ENCODE measurements at places on chromosomes 6 and 20. TPM values are rescaled to one million over a fixed set of nuclear protein-coding genes. Genes with fewer than 3 reads are reported as not detected.
A peak's percentile ranks its signal among the peaks of the same experiment; 100 is the strongest.

SGK2 gene
- total RNA-seq: 133 TPM

STX11 gene
- 11.6 TPM for total RNA-seq

PREX1 gene
- 150 TPM for total RNA-seq

DPPA5 gene
- not detected for total RNA-seq

HLA-DQA1 gene
- total RNA-seq: 36.3 TPM

CASS4 gene
- 0.70 TPM for total RNA-seq

BNIP5 gene
- 26.3 TPM for total RNA-seq

- no peak for DNase-seq
Observed at GRCh38 chr20:10763112-10763511, 89.3 kb upstream of the JAG1 start.

DNA sequence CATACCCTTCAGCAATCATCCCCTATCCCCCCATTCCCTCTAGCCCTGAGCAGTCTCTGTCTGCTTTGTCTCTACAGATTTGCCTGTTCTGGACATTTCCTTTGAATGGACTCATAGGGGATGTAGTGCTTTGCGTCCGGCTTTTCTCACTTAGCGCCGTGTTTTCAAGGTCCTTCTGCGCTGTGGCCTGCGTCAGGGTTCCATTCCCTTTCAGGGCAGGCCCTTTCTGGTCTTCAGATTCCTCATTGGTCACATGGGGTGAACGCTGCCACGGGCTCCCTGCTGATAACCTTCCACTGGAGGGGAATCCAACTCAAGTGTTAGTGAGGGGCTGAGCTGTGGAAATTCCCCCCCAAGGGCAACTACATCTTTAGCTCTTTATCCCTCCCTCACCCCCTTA is 36.4 kb upstream of the APCDD1L start:
- no peak for DNase-seq

DNA sequence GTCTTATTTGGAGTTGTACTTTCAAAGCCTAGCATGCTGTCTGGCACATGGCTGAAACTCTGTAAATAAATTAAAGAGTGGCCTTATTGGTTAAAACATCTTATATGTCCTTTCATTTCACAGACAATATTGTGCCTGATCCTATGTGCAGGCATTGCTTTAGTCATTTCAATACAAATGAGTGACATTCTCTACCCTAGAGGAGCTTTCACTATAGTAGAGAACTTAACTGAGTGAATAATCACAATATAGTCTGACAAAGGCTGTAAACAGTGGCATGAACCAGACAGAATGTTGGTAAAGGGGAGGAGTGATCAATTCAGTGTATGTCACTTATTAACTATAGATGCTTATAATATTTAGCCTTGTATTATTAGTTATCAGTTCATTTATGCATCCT is 481.8 kb downstream of the TFAP2B start:
- DNase-seq: no peak

- no peak for DNase-seq
Observed at GRCh38 chr20:1722513-1723050, 65.0 kb upstream of the SIRPG start.

DNA sequence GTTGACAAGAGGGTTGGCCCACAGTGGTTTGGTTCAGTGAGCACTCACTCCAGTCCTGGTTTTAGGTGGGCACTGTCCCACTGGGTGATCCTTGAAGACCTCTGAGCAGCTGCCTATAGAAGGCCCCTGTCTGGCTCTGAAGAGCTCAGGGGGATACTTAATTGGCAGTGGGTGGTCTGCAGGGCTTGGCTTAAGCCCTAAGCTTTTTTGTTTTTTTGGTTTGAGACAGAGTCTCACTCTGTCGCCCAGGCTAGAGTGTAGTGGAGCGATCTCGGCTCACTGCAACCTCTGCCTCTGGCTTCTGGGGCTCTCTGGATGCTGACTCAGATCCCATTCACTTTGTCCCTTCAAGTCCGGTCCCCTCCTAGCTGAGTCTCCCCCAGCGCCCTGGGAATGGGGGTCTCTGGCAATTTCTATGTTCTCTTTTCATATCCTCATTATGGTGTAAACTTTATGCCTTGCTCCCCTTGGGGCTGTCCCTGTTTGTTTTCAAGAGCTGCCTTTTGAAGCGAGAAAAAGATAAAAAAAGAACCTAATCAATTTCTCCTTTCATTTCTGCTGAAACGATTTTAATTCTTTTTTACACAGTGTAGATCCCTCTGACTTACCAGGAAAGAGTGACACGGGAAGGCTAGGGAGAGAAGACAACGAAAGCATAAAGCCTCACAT is 12.2 kb upstream of the KCNG1 start:
- no peak for DNase-seq

- no peak for DNase-seq
Observed at GRCh38 chr6:132259070-132259469, 142.2 kb downstream of the MOXD1 start.

- DNase-seq: no peak
Observed at GRCh38 chr6:122408702-122409458, 9.4 kb downstream of the HSF2 start.

DNA sequence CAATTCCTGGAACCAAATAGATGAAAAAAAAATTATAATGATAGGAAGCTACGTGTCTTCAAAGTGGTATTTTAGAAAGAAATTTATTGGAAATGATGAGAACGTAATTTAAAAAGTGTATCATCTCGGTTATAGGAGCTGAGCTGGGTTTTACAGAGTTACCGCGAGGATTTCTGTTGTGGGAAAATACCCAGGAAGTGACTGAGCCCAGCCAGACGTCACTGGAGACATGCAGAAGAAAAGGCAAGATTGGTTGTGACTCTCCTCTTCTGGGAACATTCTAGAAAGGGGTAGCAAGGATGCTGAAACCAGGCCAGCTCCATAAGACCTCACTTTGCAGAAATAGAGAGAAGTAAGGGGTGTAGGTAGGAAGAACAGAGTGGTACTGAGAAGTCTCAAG is 95.9 kb upstream of the ADGRF1 start:
- no peak for DNase-seq

GRCh38 chr6:152734630-152735029 is 16.0 kb upstream of the VIP start:
- no peak for DNase-seq

GRCh38 chr6:3808759-3809514 is 40.2 kb upstream of the FAM50B start:
- DNase-seq: no peak

DNA sequence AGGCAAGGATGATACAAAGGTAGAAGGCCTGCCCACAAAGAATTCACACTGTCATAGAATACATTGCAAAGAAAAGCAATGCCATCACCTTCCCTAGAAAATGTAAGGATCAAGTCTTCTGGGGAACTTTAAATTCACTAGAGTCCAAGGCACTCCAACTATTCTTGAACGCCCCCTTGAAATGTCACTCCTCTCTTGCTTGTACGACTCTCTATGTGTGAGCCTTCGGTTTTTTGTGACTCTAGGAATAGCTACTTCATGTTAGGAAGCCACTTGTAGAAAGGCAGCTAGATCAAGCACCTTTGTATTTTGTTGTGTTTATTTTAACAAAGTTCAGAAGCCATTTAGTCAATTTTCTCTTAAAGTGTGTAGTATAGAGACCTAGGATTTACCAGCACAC is 159.2 kb upstream of the ARID1B start:
- DNase-seq: no peak

- no peak for DNase-seq
Observed at GRCh38 chr6:75317503-75318206, 33.1 kb upstream of the TMEM30A start.

DNA sequence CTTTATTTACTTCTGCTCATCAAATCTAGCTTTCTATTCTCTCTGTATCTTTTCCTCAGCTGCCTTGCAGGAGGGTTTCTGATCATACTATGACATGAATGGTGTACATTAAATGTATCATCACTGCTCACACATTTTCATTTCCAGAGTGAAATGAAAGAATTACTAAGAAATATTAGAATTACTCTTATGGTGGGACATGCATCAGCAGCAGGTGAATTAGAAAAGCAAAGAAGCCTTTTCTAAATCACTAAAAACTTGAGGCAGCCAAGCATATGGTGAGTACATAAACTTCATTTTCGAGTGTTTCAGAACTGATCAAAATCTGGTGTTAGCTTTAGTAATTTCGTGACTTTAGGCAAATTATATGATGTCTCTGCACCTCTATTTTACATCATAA is 23.6 kb downstream of the IL17A start:
- no peak for DNase-seq

GRCh38 chr20:62087227-62087626 is 21.5 kb upstream of the TAF4 start:
- no peak for DNase-seq

- DNase-seq: no peak
Observed at GRCh38 chr6:84687431-84687830, 77.0 kb downstream of the TBX18 start.

- DNase-seq: peak; percentile 11
Observed at GRCh38 chr20:36925234-36925633, 26.3 kb downstream of the SAMHD1 start.

DNA sequence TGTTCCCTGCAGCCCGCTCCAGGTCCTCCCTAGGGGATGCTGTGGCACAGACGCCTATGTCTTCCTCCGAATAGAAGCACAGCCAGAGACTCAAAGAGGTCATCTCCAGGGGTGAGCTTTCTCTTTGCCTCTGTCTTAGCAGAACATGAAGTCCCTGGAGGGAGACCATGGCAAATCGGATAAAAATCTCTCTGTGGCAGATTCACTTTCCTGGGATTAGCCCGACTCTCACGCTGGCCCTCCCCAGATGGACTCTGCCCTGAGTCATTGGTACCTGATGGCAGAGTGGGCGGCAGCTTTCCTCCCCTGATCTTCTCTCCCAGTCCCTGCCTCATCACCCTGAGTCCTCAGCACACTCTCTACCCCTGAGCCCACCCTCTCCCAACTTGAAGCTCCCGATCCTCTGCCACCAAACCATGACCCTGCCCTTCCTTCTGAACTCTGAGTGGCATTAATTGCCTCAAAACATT is 58.0 kb upstream of the CCDC167 start:
- DNase-seq: no peak

GRCh38 chr6:123118811-123119210 is 122.8 kb downstream of the CLVS2 start:
- DNase-seq: no peak

DNA sequence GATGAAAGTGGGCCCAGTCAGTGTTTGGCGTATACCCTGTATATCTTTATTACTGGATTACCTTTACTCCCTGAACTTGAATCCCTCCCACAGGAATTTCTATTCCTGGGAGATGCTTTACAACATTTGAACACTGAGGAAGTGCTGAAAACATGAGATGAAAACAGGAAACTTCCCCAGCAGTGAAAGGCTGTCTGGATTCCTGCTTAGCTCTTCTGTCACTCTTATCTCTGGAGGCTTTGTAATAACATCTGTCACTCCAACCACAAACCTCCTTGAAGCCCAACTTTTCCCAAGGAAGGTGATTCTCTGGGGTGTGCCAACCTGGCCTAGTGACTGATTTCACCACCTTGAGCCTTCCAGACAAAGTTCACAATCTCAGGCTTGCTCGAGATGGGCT is 264.5 kb upstream of the BMP2 start:
- no peak for DNase-seq

- DNase-seq: no peak
Observed at GRCh38 chr6:12622566-12622965, 94.0 kb upstream of the PHACTR1 start.

DNA sequence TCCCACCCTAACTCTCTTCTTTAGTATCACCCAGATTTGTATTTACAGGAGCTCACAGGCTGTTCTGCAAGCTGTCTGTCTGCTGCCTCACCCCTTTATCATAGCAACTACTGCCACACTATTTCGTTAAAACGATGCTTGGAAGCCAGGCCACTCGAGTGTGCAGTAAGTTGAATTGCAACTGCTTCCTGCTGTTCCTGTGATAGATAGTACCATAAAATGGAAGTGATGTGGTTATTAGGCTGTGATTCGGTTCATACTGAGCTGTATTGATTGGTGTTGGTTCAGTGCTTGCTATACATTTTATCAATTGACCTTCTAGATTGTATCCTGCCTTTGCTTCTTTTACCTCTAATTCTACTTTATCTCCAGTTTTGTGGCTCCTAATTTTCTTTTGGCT is 325.4 kb downstream of the RNF144B start:
- no peak for DNase-seq

- DNase-seq: peak; percentile 96
Observed at GRCh38 chr6:81752084-81752920, at the start of gene TENT5A. TSS of gene TENT5A (minus strand) at chr6:81752681. CDS start at chr6:81752141, 540 bp downstream.

- DNase-seq: no peak
Observed at GRCh38 chr20:7449269-7449668, 491.0 kb downstream of the HAO1 start.

Data from Peyer's patch (tissue), 4 donors.